ENCODE measurements at places on chromosomes 1 and 21.

DNA sequence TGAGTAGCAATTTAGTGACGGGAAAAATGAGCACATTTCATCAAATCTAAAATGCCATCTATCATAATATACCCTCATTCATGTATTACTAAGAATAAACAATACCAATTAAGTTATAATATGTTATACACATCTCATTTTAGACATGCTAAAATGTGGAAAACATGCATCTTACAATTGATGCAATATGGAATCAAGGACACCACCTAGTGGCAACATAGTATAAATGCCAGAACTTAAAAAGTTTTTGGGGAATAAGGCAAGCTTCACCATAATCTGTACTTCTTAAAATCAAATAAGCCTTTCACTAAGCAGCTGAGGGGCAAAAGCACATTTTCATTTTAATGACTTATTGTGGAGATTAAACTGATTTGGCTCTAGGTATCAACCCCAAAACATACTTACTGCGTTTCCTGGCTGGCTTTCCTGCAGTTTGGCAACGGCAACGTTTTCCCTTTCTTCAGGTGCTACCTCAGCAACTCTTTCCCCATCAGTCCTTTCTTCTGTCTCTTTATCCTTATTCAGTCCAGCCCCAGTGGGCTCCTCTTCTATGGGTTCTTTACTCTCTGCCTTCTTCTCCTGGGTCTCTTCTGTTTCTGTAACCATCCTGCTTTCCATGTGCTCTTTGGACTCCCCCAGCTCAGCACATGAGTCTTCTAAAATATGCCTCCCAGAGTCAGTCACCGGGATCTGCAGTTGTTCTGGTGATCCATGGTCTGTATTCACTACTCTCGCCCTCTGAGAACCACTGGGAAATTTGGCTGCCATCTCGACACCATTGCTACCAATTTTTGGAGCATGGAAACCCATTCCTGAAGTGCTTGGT is 11.4 kb downstream of the SDE2 start:
- DNase-seq, result no peak

DNA sequence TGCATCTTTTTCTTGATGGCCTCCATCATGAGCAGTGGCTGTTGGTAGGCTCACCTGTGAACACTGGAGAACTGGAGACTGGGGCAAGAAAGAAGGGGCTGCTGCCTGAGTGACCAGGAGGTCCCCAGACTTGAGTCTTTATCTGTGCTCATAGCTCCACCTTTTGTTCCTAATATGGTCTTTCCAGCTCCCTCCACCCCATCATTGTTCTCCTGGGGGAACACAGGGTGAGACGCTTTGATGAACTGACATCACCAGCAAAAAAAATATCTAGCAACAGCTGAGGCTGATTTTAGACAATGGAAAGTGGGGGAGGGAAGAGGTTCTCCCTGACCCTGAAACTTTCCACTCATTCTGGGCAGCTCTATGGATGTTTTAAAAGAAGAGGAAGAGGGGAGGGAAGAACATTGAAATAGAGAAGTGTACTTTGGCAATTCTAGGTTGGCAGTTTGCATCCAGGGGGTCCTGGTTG is at the start of gene TPM3:
TSS of gene TPM3 (minus strand) at position 111 of the 472 bp plus-strand sequence. CDS start at position 29, 82 bp downstream.
- no peak for DNase-seq

DNA sequence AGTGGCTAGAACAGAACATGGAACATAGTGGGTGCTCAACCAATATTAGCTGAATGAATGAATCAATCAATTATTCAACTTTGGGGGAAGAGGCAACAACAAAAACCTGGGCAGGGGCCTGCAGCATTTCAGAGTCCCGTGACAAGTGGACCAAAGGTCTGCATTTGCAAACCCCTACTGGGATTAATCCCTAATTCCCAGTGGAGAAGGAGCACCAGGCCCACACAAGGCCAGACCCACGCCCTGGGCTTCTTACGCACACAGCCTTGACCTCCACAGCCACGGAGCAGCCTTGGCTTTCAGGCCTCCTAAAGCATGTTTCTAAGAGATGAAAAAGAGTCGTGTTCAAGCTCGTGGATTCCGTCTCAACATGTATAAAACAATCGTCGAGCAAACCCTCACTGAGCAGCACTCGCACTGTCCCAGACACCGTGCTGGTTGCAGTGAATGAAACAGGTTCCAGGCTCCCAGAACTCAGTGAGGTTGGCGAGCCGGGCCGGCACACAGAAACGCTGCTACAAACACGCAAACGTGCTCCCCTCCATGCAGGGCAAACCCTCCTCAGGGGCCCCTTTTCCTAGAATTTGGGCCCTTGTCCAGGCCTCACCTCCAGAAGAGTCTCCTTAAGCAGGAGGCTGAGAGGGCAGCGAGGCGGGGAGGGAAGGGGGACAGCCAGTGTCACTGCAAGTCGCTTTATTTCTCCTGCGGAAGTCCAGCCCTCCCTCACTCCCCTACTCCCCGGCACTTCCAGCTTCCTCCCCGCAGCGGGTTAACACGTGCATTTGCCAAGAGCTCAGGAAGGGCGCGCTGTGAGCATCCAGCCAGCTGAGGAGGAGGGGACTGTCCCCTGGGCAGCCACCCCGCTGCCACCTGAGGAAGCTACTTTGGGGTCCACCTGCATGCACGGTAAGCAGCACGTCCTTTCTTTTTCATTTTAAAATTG is 556.4 kb downstream of the KIF26B start:
- DNase-seq, result no peak

DNA sequence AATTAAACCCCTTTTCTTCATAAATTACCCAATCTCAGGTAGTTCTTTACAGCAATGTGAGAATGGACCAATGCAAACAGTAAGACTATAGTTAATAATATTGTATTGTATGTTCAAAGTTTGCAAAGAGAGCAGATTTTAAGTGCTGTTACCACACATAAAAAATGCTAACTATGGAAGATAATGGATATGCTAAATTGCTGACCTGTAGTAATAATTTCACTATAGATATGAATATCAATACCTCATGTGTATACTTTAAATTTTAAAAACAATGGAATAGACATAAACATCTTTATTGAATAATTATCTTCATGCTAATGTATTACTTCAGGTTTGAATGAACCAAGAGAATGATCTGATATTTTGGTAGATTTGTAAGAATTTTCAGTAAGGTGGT is 552.4 kb upstream of the CHRM3 start:
- DNase-seq, result no peak

- DNase-seq, result no peak
Observed at GRCh38 chr1:9957726-9958125, 14.5 kb downstream of the NMNAT1 start.

- DNase-seq, result no peak
Observed at GRCh38 chr1:201593200-201593921, 54.4 kb downstream of the NAV1 start.

DNA sequence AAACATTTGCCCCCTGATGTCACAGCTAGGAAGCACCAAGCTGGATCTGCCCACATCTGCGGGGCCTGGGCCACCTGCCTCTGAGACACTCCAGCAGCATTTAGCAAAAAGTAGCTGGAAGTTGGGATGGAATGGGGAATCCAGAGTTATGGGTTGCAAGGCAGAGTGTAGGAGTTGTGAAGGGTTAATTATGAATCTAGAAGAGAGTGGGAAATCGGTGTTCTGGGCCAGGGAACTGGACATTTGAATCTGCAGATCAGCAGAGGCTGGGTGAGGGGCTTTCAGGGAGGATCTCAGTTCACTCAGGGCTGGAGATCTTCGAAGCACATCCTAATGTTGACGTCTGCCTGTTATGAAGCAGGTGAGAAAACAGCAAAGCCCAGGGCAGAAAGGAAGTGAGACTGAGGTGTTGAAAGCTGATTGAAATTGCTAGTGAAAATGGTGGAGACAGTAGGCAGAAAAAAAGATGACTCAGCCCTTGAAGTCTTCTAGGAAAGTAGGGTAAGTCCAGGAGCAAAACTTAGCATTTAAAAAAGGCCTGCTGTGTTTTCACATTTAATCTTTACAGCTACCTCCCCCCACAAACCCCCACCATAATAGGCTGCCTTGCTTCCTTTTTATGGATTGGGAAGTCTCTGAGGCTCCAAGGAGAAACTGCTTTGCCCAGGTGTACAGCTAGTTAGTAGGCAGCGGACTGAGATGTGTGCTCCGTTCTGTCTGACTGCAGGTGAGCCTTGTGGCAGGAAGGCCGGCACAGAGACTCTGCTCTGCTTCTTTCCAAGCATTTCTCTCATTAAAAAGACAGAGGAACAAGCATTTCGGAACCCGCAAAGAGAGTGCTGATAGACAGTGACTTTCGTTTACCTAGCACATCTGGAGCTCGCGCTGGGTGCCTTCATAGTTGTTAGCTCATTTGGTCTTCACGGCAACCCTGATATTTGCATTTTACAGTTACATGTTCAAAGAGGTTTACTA is 7.2 kb downstream of the VANGL1 start:
- DNase-seq, result no peak

DNA sequence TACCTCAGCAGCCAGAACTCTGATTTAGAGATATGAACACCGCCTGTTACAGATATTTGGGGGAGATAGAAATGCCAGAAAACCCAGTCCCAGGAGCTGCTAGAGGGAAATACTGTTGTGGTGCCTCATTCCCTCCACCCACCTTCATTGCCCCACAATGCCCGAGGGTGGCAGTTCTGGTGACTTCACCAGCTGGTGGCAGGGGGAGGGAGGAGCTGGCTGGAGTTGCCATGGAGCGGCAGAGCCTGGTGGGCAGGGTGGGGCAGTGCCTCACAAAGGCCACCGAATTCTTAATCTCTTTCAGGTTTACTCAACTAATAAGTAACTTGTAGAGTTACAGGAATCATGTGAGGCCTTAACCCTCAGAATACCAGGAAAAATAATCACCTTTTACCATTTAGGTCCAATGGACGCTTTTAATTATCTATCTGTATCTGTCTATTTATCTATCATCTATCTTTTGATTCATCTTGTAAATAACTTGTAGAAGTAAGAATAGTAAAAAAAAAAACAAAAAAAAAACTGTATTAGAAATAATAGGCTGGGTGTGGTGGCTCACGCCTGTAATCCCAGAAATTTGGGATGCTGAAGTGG is 11.7 kb upstream of the S100A11 start:
- no peak for DNase-seq
